Transverse colon (tissue), 4 donors: ENCODE measurements at places on chromosomes 4 and X. TPM values are rescaled to one million over a fixed set of nuclear protein-coding genes. Genes with fewer than 3 reads are reported as not detected.

DNA sequence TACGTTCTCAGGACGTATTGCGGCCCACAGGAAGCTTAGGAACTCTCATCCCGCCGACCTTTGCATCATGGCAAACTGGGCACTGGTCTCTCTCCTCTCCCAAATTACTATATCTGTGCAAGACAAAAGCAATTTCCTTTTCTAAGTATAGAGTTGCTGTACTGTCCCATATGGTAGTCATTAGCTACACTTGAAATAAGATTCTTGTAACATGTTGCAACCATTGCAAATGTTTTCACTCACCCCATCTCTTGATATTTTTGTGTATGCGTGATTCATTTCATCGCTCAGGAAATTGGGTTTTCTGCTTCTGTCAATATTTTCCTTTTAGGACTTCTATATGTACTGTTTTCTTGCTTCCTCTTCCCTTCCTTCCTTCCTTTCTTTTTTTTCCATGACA, 15.7 kb downstream of the ARMCX6 start:
- DNase-seq, result no peak

GRCh38 chr4:2246384-2247127, 4.6 kb upstream of the HAUS3 start:
- DNase-seq, result no peak

The TEX13C gene
- not detected for total RNA-seq

DNA sequence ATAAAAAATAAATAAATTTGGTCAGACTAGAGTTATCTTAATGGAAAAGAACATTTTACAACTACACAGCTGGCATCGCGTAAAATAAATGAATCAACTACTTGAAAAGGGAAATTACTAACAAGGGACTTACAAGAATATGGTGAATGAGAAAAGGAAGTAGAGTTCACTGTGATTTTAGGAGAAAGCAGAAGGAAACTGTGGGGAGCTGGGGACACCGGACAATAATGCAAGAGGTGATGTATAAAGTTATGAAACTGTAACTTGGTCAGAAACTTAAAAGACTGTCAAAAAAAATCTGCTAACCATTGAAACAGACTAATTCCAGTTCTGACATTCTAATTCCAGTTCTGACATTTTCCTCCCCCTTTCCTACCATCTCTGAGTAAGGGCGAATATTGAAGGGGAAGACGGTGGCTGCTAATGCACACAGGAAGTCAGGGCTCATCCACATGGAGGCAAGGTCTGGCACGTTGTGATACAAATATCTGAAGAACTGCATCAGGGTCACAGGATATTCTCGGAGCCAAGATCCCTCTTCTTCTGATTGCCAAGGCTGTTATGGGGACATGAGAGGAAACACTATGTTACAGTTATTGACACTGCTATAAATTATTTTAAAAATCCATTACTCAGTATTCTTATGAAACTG, 170.5 kb downstream of the CDS1 start:
- no peak for DNase-seq

DNA sequence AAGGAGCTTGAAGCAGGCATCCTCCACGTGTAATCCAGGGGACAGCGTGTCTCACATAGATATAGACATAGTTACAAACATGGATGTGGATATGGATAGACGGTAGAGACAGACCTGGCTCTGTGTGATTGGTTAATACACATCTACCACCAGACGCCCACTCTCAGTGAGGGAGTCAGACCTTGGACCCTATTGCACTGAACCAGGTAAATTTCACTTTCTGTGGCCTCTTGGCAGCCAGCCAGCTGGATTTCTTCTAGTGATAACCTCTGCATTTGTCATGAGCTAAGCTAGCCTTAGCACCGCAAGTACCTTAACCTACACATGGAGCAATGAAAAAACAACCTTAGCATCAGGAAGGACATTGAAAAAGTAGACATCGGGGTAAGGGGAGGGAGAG, 79.2 kb upstream of the ACSL4 start:
- DNase-seq, result no peak

DNA sequence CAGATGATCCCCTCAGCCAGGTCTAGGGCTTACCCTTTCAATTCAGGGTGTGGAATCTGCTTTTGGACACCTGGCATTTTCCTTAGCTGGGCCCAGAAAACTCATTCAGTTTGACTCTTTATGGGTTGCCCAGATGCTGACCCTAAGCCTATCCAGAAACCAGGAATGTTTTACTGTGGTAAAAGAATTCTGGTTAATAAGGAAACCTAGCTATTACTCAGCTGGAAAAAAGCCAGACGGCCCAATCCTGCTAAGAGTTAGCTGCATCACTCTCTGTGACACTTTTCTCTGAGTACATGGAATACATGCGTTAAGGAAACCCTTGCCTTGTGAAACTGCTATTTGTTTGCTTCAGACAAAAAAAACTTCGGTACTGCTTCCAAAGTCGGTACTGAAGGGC, 28.0 kb downstream of the ING2 start:
- no peak for DNase-seq

GRCh38 chr4:153465140-153465539, 1.0 kb upstream of the TMEM131L start:
- DNase-seq, result no peak

- no peak for DNase-seq
Measured at GRCh38 chr4:140877781-140878180, 121.6 kb upstream of the TBC1D9 start.

DNA sequence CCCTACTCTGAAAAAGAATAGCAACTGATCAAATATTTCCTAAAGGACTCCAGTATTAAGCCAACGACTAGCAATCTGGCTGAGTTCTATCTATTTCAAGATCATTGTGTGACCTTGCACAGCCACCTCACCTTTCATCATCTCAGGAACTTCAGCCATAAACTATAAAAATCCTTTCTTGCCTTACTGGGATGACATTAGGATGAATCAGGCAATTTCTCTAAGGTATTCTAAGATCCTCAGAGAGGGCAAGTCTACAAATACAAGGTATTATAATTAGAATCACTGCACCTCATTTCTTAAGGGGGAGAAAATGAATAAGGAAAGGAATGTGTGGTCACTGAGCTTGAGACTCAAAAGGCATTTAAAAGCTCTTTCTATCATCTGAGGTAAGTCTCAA, 152.6 kb downstream of the GRIA3 start:
- DNase-seq, result no peak

The RPGR gene
- total RNA-seq, result 11.9 TPM

DNA sequence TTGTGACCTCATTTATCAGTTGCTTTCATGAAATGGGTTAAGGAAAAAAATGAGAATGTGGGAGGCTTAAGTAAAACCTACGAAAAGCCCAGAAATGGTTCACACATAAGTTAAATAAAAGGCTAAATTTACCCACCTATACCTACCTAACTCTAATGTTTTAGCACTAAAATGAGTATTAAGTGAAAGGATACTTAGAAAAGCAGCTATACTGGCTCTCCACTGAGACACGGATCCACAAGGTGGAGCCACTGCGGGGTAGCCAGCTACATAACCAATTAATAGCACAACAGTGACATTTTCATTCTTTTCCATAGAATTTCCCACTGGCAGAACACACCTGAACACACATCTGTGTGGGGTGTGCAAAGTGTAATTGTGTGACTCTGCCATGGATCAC, 101.9 kb downstream of the MAML3 start:
- DNase-seq, result peak; percentile 50

DNA sequence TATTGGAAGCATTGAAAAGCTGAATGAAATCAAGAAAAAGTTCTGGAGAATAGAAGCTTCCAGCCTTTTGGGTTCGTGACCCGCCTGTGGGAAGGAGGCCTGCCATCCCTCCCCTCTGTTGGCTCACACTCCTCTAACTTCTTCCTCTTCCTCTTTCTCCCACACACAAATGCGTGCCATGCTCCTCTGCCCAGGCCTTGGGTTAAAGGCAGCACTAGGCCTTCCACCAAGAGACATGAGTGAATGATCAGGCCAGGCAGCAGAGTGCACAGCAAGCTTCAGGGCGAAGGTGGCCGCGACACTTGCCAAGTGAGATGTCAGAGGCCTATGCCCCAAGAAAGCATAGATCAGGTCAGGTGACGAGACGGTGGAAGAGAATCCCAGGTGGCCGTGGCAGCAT, 38.4 kb downstream of the FAM193A start:
- no peak for DNase-seq

- no peak for DNase-seq
Measured at GRCh38 chrX:120672389-120672788, 42.5 kb upstream of the C1GALT1C1 start.

The SPATA4 gene
- total RNA-seq, result not detected

The GAGE12D gene
- not detected for total RNA-seq

The BEX2 gene
- 9.1 TPM for total RNA-seq
